ENCODE measurements at places on chromosomes 6 and 20.

- no peak for DNase-seq
Measured at GRCh38 chr6:16326971-16327776, 88.8 kb downstream of the GMPR start.

DNA sequence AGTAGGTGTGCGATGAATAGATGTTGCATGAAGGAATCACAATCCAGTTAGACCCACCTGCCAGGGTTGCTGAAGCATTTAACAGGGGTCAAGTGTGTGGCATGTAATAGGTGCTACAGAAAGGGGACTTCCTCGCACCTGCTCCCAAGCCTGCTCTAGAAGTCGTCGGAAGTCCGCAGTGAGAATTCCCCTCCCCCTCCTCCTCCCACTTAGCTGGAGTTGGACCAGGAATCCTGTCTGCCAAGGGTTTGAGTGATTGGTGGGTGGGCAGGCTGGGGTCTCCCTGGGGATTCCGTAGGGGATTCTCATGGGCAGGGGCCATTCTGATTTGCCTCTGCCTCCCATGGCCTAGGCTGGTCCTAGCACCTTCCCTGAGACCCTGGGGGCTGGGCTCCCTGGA is 10.3 kb downstream of the SCRT2 start:
- DNase-seq = no peak

DNA sequence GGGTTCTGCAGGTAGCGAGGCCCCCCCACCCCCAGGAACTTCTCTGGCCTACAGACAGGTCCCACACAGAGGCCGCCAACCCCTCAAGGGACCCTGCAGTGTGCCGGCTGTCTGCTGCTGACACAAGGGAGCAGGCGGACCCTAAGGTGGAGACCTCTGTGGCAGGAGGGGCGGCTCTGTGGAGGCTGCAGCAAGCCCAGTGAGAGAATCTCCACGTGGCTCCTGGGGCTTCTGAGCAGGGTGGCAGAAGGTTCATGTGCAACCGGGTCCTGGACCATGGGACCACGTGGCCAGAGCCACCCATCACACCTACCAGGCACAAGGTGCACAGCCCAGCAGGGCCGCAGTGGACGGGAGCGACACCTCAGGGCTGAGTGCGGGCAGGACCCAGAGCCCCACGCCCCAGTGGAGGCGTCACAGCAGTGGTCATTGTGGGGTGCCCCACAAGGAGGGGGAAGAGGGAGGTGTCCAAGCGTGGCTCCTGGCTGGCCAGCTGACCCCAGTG is 4.3 kb downstream of the ARFRP1 start:
- no peak for DNase-seq

DNA sequence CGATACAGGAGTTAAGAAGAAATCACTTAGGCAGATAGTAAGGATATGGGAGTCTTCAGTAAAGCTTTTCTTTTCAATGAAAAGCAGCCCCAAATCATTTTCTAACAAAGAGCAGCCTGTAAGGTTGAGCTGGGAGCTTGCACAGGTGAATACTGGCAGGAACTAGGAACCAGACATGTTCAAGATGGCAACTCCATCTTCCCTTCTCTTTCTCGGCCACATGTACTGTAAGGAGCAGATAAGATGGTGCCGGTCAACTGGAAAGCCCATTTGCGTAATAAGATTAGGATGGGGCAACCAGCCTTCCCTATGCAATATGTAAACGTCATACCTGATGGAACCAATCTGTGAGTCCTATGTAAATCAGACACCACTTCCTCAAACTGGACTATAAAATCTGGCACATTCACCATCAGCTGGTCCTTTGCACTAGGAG is 46.2 kb upstream of the RNGTT start:
- DNase-seq = no peak

GRCh38 chr6:150395388-150396009 is 26.7 kb downstream of the IYD start:
- DNase-seq = peak; percentile 6

- no peak for DNase-seq
Measured at GRCh38 chr6:85395746-85396145, 54.1 kb upstream of the NT5E start.

DNA sequence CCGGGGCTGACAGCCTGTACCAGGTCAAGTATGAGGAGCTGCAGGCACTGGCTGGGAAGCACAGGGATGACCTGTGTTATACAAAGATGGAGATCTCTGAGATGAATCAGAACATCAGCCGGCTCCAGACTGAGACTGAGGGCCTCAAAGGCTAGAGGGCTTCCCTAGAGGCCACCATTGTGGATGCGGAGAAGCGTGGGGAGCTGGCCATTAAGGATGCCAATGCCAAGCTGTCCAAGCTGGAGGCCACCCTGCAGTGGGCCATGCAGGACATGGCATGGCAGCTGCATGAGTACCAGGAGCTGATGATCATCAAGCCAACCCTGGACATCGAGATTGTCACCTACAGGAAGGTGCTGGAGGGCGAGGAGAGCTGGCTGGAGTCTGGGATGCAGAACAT is 46.8 kb downstream of the KIAA0319 start:
- DNase-seq = no peak

- no peak for DNase-seq
Measured at GRCh38 chr6:158416883-158417759, 104.9 kb downstream of the TULP4 start.

- DNase-seq = no peak
Measured at GRCh38 chr20:9583151-9583550, 68.8 kb downstream of the LAMP5 start.

GRCh38 chr6:162085561-162085960 is 642.0 kb downstream of the PRKN start:
- DNase-seq = no peak

DNA sequence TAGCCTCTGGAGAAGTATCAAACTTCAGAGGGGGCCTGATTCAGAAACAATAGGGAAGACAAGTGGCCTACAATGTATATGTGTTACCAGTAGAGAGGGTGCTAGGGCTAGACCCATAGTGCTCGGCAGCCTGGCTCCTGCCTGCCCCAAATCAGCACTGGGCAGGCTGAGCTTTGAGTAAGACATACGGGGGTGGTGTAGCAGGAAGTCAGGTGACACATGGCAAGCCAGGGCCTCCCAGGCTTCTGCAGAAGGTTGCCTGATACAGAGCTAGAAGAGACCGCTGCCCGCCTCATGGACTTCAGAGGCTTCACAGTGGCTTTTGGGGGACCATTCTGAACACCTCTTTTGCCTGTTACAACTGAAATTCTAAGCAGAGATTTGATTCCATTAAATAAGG is 43.4 kb downstream of the RALY start:
- DNase-seq = no peak

GRCh38 chr6:90028066-90028778 is 134.0 kb downstream of the GJA10 start:
- DNase-seq = no peak

- DNase-seq = no peak
Measured at GRCh38 chr20:6635034-6635736, 132.3 kb upstream of the BMP2 start.
